ENCODE measurements at places on chromosomes 4 and X. TPM values are rescaled to one million over a fixed set of nuclear protein-coding genes. Genes with fewer than 3 reads are reported as not detected.

DNA sequence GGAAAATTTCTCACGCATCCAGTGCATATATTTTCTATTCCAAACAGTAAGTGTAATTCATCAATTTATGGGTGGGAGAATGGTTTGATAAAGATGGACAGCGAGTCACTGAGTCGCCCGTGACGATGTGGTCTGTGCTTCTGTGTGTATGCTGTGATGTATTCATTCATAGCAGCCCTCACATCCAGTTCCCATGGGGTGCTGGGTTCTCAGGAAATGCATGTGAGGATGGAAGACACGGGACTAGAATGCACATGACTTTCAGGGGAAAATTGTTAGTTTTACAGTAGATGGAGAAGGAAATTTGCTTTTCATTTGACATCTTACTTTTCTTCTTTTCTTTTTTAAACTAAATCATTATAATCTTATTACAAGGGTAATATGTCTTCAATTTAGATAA is 152.9 kb downstream of the STOX2 start:
- no peak for DNase-seq

DNA sequence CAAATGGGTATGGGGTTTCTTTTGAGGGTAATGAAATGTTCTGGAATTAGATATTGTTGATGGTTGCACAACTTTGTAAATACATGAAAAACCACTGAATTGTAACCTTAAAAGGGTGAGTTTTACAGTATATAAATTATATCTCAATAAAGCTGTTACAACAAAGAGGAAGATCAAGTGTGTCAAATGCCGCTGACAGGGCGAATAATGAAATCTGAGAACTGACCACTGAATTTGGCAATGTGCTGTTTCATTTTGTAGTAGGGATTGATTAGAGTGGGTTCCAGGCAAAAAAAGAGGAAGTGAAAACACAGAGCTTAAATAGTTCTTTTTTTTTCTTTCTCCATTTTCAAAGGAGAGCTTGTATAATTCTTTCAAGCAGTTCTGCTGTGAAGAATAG is 161.1 kb upstream of the NAP1L5 start:
- DNase-seq, result no peak

GRCh38 chr4:79863333-79863732 is 209.7 kb downstream of the ANTXR2 start:
- no peak for DNase-seq

- no peak for DNase-seq
Measured at GRCh38 chrX:41029332-41029731, 55.9 kb upstream of the USP9X start.

GRCh38 chrX:105697984-105698781 is 124.2 kb upstream of the NRK start:
- no peak for DNase-seq

DNA sequence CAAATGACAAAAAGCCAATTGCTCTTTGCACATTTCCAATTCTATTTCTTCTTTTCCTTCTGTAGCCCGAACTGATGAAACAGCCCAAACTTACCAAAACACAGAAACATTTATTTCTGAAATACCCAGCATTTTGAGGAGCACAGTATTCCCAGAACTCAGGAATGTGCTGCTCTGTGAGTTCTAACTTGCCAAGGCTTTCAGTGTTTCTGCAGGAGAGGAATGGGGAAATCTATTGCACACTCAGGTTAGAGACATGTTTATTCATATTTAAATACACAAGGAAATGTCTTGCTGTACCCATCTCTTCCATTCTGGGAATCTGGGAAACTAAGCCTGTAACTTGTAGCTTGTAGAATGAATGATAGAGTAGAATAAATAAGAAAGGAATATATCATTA is 10.7 kb downstream of the TMPRSS11D start:
- no peak for DNase-seq

Gene GPRIN3
- 23.0 TPM for total RNA-seq

GRCh38 chr4:52376132-52376704 is 282.9 kb downstream of the USP46 start:
- no peak for DNase-seq

Gene STK26
- total RNA-seq, result 33.9 TPM

Gene CENPVL2
- total RNA-seq, result not detected

- no peak for DNase-seq
Measured at GRCh38 chr4:119113033-119113655, 22.5 kb upstream of the MYOZ2 start.

Gene SASH3
- total RNA-seq, result 102 TPM

- no peak for DNase-seq
Measured at GRCh38 chr4:104424989-104425388, 69.7 kb downstream of the CXXC4 start.

GRCh38 chrX:17052793-17053192 is 106.3 kb downstream of the REPS2 start:
- DNase-seq, result no peak

DNA sequence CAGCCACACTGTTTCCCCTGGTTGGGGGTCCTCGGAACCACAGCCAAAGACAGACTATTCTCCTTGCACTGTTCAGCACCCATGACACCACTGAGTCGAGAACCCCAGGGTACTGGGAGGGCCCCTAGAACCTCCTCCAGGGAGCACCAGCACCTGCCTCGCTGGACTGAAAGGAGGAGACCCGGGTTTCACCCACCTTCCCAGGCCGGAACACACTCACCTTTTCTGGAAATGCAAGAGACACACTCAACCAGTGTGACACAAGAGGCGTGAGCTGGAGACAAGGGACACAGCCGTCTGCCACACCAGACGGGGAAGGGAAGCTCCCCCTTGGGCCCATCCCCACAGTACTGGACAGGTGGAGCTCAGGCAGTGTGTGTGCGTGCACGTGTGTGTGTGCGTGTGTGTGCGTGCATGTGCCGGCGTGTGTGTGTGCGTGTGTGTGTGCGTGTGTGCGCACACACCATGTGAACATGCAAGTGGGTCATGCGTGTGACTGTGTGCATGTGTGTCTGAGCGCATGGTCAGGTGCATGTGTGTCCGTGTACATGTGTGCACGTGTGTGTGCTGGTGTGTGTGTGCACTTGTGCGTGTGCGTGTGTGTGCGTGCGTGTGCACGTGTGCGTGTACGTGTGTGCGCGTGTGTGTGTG is 128.8 kb upstream of the NKX1-1 start:
- no peak for DNase-seq

- no peak for DNase-seq
Measured at GRCh38 chr4:24322511-24322910, 261.8 kb downstream of the DHX15 start.
